ENCODE measurements at places on chromosomes 11 and 22. TPM values are rescaled to one million over a fixed set of nuclear protein-coding genes. Genes with fewer than 3 reads are reported as not detected.

OR51I1 gene
- 23.1 TPM for total RNA-seq

ZP1 gene
- not detected for total RNA-seq

DNA sequence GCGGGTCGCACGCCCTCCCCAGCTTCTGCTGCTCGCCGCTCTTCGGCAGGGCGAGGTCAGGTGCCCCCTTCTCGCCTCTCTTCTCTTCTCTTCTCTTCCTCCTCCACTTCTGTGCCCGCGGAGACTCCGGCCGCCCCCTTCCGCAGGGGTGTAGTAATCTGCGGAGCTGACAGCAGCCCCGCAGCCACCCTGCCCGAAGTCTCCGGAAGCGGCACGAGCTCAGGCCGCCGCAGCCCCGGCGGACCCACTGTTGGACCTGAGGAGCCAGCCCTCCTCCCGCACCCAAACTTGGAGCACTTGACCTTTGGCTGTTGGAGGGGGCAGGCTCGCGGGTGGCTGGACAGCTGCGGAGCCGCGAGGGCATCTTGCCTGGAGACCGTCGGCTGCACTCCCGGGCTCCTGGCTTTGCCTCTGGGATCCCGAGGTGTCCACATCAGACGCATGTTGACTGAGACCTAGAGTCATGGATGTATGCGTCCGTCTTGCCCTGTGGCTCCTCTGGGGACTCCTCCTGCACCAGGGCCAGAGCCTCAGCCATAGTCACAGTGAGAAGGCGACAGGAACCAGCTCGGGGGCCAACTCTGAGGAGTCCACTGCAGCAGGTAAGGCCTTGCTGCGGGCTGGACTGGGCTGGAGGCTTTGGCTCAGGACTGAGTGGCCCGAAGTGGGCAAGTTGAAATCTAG, 486 bp downstream of the STIM1 start:
- no peak for DNase-seq

DNA sequence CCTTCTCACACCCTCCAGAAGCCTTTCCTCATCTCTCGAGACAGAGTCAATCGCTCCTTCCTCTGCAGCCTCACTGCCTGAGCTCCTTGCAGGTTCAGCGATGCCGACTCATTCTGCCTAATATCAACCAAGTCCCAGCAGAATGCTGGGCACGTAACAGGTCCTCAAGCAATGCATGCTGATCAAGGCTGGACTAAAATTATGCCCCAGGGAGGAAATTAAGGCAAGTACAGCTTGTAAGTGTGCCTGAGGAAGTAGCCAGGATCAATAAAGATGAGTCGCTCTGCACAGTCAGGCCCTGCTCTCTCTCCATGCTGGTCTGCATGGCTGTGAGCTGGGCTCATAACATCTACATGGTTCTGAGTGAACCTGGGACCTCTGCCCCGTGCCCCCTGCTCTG, 25.6 kb upstream of the NRIP3 start:
- DNase-seq = no peak

DNA sequence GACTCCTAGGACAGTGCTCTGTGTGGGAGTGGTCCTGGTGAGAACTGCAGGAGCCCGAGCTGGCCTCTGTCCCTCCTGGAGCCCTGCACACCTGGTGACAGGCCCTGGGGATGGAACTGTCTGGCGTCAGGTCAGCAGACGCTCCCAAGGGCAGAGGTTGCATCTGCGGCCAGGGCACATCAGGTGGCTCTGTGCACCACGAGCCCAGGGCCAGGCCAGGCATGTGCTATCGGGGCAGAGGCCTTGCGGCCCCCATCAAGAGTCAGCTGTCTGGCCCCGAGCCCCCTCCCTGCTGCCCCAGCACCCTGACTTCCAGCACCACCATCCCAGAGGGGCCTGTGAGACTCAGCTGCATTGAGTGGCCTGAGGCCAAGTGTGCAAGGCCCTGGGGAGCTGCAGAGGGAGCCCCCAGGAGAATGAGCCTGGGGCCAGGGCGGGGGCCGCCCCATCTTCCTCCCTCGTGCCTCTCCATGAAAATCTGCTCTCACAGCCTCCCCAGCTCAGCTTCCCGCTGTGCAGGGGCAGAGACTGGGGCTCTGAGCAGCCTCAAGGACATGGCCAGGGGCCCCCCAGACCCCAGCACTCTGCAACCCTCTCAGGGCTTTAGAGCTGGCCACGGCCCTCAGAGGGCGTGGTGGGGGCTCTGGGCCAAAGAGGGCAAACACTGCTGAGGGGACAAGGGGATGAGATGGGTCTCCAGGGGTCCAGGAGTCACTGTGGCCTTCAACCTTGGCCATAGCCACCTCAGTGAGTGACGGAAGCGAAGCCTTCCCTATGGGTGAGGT, 56.4 kb downstream of the RTL6 start:
- no peak for DNase-seq

GRCh38 chr11:27718346-27718862, 18.1 kb upstream of the BDNF start:
- peak; percentile 73 for DNase-seq

DNA sequence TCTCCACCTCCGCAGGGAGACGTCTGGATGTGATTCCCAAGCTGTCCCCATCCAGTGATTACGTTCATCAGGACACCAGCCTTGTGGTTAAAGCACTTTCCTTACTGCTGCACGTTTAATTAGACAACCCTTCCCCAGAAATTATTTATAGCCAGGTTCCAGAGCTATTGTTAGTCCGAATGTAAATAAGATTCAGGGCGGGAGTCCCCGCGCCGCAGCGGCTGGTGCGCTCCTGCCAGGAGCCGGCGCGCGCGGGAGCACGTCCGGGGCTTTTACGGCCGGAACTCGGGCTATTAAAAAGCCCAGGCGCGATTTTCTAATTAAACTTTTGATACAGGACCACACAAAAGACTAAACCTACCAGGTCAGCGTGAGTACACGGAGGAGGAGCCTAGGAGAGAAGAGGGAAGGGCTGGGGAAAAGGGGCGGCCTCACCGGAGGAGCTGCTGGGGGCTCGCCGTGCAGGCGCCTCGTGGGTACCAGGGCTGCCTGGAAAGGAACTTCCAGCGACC, 538.3 kb downstream of the OPCML start:
- no peak for DNase-seq

Measured in HCT116 (cell line).